EH (cell line): ENCODE measurements at places on chromosomes 2 and 18.

- no peak for DNase-seq
Observed at GRCh38 chr2:239193401-239193811, 207.4 kb downstream of the HDAC4 start.

DNA sequence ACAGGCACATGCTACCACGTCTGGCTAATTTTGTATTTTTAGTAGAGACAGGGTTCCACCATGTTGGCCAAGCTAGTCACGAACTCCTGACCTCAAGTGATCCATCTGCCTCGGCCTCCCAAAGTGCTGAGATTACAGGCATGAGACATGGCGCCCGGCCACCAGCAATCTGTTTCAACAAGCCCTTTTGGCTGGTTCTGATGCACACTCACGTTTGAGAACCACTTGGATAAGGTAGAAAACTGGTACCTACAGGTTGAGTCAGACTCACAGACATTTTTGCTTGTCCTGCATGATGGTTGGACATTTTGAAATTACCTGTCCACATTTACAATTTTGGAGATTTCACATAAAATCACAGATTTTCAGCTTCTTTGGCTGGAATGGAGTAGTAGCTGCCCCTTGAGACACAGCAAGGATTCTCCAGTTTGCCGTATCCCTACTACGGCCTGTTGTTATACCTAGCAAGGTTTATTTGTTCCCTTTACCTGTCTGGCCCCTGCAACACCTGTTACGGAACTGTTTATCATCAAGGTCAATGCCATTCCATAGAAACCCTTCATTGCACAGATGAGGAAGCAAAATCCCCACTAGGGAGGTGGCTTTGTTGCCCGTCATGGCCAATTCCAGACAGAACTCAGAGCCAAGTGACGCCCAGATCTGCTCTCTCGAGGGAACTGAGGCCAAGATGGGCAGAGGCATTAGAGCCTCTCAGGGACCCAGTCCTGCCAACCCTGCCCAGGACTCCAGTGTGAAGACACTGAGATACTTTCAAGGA is 31.4 kb upstream of the IGFBP2 start:
- DNase-seq, result no peak

GRCh38 chr18:25038261-25038660 is 313.7 kb downstream of the ZNF521 start:
- DNase-seq, result no peak

DNA sequence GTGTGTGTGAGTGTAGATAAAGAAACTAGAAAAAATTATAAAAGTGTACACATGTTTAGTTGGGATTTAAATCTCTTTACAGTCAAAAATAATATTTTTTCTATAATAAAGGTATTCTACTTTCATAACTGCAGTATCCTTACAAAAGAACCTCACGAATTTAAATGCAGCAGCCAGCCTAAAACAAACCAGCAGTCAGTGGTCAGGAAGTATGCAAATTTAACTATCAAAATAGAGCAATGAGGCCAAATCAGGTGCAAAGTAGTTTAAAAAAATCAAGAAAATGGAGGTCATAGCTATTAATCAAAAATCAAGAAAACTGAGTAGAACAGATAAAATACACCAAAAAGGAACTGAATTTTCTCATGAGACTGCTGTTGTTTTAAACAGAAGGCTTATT is 407.1 kb downstream of the CDH19 start:
- DNase-seq, result no peak

DNA sequence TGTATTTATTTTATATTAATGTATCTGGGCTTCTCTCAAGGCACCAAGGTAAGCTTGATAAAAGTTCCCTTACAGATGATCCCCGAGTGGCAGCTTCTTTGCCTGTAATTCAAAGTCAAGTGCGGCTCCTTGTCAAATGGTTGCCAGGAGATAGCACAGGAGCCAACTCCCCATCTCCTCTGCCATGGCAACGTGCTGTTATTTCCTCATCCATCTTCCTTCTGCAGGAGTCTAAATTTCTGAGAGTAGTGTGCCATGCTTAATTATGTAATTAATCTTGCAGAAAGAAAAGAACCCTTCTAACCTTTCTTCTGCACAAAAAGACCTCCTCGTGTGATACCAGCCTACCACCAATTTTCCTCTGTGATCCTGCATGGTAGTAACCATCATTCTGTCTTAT is 46.2 kb upstream of the ACMSD start:
- DNase-seq, result no peak

GRCh38 chr18:36186461-36187192 is 670 bp upstream of the MOCOS start:
- peak; percentile 46 for DNase-seq

DNA sequence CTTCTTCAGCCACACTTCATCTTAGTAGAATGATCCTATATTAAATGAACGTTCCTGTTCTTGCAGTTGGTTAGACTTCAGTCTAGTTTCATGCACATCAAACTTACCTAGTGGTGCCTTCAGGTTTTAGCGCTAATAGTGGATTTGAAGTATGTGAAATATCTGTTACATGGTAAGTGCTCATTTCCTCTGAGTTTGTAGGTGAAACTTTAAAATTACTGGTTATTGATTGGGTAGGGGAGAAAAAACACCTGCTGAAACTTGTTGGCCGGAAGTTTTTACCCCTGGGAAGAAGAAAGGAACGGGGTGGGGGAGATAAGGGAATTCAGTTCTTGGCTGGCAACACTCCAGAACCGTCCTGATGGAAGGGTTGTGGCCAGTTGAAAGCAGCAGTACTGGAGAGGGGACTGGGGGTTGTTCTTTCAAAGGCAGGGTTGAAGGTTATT is 112.8 kb downstream of the SPTBN1 start:
- no peak for DNase-seq

DNA sequence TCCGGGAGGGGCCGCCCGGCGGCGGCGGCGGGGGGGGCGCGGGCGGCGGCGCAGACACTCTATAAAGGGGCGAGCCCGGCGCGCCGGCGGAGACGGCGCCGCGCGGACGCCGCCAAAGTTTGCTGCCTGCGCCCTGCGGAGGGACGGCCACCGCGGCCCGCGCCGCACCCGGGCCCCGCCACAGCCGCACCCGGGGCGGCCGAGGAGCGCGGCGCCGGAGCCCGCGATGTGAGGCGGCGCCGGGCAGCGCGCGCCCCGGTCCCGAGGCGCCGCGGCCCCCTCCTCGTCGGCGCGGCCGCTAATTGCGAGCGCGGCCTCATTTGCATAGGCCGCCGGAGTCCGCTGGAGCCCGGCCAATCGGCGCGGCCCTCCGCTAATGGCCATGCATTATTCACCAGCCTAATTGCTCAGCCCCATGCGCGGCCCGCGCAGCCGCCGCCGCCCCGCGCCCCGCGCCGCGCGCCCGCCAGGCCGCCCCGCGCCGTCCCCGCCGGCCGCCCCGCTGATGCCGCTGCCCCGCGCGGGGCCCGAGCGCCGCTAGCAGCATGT is at the start of gene SALL3:
Gene SALL3, plus strand, starts transcription at position 89 of the 549 bp plus-strand sequence. Its CDS starts 457 bp downstream, at position 546.
- DNase-seq, result no peak

- DNase-seq, result no peak
Observed at GRCh38 chr18:26091047-26091630, 726 bp upstream of the SS18 start.
